Glutamatergic neuron (in vitro differentiated cells): ENCODE measurements at places on chromosomes 12 and 14. TPM values are rescaled to one million over a fixed set of nuclear protein-coding genes. Genes with fewer than 3 reads are reported as not detected.

- no peak for DNase-seq
These were observed 69.3 kb upstream of the FRMD6 start for GRCh38 chr14:51582437-51582836.

The AMDHD1 gene
- total RNA-seq, result not detected

GRCh38 chr12:76515271-76515670, 44.3 kb downstream of the OSBPL8 start:
- DNase-seq, result no peak

GRCh38 chr12:53231921-53232645, at the start of gene RARG:
Gene RARG (minus strand): TSS chr12:53232209. CDS start chr12:53227545, 4,664 bp downstream.
- no peak for DNase-seq

GRCh38 chr12:17132336-17132735, 526.4 kb upstream of the LMO3 start:
- DNase-seq, result no peak

DNA sequence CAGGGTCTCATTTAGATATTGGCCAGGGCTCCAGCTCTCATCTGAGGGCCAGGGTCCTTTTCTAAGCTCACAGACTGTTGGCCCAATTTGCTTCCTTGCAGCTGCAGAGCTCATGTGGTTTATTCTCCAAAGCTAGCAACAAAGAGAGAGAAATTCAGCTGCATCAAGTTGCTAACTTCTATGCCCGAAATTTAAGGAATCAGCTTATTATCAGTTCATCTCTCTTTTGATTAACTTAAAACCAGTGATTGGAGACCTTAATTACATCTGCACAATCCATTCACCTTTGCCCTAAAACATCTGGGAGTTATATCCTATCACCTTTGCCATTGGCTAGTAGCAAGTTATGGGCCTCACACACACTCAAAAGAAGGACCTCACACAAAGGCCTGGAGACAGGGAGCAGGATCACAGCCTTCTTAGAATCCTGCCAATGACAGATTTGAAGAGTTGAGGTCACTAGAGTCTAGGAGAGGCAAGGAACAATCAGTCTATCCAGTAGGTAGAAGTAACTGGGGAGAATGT, 258.8 kb upstream of the GARIN6 start:
- no peak for DNase-seq

DNA sequence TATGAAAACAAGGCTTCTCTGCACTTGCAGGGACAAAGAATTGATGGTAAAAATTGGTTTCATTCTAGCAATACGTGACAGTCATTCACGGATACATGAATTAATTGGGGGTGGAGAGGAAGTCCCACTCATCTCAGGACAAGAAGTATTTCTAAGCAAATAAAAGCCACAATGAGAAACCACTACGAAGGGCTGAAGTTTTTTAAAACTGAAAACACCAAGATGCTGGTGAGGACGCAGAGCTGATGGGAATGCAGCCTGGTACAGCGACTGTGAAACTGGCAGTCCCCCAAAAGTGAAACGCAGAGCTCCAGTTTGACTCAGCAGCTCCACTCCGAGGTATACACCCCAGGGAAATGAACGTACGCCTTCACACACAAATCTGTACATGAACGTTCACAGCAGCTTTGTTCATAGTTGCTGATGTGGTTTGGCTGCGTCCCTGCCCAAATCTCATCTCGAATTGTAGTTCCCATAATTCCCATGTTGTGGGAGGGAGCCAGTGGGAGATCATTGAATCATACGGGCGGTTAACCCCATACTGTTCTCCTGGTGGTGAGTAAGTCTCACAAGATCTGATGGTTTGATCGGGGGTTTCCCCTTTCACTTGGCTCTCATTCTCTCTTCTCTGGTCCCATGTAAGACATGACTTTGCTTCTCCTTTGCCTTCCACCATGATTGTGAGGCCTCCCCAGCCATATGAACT, 89.0 kb downstream of the SCARB1 start:
- DNase-seq, result no peak

DNA sequence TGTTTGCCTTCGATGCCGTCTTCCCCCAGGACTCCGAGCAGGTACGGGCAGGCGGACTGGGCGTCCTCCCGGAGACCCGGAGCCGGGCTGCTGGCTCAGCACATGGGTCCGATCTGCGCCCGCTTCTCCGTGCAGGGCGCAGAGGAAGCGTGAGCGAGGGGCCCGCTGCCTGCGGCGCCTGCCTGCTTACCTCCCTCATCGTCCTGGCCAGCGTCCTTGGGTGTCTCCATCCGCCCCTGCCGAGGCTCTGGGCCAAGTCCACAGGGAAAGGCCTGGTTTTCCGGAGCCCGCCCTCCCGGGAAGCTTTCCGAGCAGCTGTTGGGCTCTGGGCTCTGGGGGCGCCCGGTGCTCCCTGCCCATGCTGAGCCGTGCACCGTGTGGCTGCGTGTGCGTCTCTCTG, 33.5 kb downstream of the KIF26A start:
- DNase-seq, result no peak

GRCh38 chr12:21239866-21240265, 94.9 kb downstream of the SLCO1A2 start:
- no peak for DNase-seq

The CLIP1 gene
- 65.7 TPM for total RNA-seq

DNA sequence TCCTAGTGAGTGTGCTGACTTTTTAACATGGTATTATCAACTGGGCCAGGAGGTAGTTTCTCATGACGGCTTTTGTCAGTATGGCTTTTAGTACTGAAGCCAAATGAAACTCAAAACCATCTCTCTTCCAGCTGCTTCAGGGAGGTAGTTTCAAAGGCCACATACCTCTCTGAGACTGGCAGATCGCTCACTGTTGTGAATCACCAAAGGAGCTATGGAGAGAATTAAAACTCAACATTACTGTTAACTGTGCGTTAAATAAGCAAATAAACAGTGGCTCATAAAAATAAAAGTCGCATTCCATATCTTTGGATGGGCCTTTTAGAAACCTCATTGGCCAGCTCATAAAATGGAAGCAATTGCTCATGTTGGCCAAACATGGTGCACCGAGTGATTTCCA, 141.1 kb downstream of the HMGA2 start:
- DNase-seq, result no peak

The LRRK2 gene
- total RNA-seq, result not detected

- DNase-seq, result no peak
These were observed 163.6 kb upstream of the GSC start for GRCh38 chr14:94933486-94933885.

The TC2N gene
- total RNA-seq, result 2.5 TPM

- no peak for DNase-seq
These were observed 4.6 kb downstream of the TEAD4 start for GRCh38 chr12:2963760-2964292.

GRCh38 chr12:92485351-92486348, 217.1 kb upstream of the PLEKHG7 start:
- DNase-seq, result no peak

DNA sequence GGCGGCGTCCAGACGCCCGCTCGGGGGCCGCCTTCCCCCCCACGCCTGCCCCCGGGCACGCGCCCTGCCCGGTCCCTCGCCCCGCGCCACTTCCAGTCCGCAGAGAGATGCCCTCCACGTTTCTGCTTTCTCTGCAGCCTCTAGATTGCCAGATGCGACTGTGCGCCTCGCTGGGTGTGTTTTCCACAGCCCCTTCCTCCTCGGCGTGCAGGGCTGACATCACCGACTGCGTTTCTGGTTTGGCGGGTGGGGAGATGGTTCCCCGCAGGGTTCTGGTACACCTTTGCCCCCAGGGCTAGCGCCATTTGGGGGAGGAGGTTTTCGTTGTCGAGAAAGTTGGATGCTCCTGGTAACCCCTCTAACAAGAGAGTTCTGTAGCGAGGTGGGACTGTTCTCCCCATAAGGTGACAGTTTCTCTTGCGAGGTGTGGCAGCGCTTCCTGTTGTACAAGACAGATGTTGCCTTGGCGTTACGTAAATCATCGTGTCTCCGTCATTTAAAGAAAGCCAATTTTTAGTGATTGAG, 1.5 kb downstream of the CALM1 start:
- no peak for DNase-seq

DNA sequence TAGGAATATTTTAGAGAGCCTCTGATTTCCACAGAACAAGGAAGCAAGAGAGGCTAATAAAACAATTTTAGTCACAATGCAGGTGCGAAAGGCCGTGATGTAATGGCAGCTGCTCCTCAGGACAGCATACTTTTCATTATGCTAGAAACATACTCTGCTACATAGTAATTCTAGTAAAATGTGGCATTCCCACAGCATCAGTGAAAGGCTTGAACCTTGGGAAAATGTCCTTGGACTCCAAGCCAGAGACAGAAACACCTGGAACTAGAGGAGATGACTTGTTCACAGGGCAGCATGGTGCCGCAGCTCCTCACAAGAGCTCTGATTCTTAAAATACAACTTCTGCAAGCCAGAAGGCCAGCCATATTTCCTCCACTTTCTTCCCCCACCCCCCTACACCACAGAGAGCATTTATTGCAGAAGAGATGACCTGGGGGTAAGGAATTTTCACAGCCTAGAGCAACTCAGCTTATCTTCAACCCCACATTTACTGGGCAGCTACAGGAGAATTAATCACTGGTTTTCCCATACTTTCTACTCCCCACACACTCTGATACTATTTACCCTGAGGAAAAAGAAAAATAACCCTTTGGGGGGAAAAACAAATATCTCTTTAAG, 15.8 kb downstream of the ABCC9 start:
- DNase-seq, result no peak

- no peak for DNase-seq
These were observed 38.4 kb upstream of the BCL2L14 start for GRCh38 chr12:12032260-12032791.

GRCh38 chr12:132310181-132311040, 19.0 kb downstream of the GALNT9 start:
- no peak for DNase-seq
